Activated naive CD8-positive, alpha-beta T cell treated with anti-CD3 and anti-CD28 coated beads, Interleukin-2, amount 10 ng/mL, durations not matched to agents 7 days and 5 days (primary cell): ENCODE measurements at places on chromosomes 1 and 21.

DNA sequence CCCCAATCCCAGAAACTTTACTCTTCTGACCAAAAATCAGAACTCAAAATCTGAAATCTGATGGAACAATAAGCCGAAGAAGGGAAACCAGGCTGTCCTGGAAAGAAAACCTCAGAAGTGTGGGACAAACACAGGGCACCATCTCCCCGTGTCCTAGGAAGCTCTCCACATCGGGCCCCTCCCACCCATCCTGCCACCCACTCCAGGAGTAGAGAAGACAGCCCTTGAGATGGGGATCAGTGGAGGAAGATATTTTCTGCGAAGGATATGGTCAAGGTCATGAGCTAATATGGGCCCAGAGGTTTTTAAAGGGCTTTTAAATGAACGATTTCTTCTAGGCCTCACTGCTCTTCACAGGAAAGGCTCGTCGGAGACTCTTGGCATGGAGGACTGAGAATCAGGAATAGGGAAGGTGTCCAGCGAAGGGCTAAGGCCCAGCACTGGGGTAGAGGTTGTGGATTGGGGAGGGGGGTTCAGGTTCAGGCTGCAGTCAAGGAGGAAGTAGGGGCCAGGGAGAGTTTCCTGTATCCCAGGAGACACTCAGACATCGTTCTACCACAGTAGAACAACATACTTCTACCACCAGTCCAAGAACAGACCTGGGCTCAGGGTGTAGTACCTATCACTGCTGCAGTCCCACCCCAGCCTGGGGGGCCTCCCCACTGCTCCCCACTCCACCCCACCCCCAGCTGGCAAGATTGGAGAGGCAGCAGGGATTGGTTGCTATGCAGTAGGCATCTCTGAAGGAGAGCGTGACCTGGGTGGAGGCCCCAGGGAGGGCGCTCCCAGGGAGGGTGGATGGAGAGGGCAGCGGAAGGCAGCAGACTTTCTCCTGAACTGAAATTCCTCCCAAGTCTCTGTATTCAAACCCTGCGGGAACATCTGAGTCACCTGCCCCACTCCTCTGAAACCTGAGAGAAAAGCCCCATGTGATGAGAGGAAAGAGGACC is 1.2 kb upstream of the S100A5 start:
- no peak for DNase-seq

DNA sequence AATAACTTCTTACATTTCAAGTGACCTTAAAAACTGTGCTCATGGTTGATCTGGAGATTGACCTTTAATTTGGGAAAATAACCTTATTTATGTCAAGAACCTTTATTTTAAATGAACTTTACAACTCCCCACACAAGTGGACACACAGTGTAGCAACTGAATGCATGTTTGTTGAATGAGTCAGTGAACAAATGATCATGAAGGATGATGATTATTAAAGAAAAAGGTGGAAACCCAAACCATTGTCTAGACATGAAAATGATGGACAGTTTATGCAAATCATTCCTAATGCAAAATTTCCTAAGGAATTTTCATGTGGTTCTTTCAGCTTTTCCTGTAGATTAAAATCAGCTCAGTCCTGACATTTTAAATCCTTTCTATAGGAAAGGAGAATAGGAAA is 439.8 kb upstream of the RUNX1 start:
- no peak for DNase-seq

DNA sequence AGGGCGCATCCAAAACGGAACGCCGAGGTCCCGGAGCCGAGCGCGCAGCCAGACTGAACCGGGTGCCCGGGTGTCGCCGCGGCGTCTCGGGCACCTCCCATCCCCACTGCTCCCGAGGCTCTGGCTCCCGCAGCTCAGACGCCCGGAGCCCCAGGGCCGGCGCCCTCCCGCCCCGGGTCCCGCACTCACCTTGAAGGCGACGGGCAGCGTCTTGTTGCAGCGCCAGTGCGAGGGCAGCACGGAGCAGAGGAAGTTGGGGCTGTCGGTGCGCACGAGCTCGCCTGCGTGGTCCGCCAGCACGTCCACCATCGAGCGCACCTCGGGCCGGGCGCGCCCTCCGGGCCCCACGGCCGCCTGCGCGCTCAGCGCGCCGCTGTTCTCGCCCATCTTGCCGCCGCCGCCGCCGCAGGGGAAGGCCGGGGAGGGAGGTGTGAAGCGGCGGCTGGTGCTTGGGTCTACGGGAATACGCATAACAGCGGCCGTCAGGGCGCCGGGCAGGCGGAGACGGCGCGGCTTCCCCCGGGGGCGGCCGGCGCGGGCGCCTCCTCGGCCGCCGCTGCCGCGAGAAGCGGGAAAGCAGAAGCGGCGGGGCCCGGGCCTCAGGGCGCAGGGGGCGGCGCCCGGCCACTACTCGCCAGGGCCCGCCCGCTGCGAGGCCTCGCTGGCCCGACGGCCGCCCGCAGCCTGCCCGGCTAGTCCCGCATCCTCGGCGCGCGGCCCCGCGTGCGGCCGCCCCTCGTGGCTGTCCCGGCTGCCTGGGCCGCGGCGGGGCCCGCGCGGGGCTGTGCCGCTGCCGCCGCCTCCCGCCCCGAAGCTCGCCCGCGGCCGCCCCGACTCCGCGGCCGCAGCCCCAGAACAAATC is 447 bp downstream of the RUNX3 start:
- peak; percentile 78 for DNase-seq

- DNase-seq, result no peak
Measured at GRCh38 chr21:35256468-35256988, 207.4 kb upstream of the RUNX1 start.

- DNase-seq, result no peak
Measured at GRCh38 chr1:2204415-2205190, 10.0 kb upstream of the FAAP20 start.

- DNase-seq, result no peak
Measured at GRCh38 chr1:63877816-63878215, 104.0 kb downstream of the ROR1 start.

- no peak for DNase-seq
Measured at GRCh38 chr1:205444931-205445645, 10.8 kb downstream of the BLACAT1 start.

GRCh38 chr1:77670330-77670729 is 12.1 kb downstream of the ZZZ3 start:
- DNase-seq, result no peak

DNA sequence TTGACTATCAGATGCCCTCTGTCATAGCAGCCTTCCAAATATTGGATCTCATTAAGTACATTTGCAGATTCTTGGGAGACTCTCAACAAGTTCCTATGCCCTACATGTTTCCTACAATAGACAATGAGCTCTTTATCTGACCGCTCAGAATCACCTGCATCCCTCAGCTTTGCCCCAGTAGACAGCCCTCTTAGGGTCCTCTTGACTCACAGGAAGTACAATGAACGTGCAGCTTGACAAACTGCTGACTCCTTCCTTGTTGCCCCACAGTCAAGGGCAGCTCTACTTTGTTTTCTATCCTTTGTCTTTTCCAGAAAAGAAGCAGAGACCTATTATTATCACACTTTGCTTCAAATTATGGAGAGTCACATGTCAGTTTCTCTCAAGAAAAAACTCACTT is 27.6 kb downstream of the SLC44A5 start:
- no peak for DNase-seq

- no peak for DNase-seq
Measured at GRCh38 chr1:84936116-84936810, 43.3 kb upstream of the LPAR3 start.

GRCh38 chr21:38367646-38368045 is 110.9 kb downstream of the KCNJ15 start:
- DNase-seq, result no peak

- no peak for DNase-seq
Measured at GRCh38 chr1:157975228-157975950, 18.1 kb upstream of the KIRREL1 start.

DNA sequence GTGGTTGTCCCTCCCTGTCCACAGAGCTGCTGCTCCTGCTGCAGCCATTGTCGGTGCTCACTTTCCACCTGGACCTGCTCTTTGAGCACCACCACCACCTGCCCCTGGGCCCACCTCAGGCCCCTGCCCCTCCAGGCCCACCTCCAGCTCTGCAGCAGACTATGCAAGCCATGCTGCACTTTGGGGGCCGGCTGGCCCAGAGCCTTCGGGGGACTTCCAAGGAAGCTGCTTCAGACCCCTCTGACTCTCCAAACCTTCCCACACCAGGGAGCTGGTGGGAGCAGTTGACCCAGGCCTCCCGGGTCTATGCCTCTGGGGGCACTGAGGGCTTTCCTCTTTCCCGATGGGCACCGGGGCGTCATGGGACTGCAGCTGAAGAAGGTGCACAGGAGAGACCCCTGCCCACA is 5.9 kb downstream of the RUSC1 start:
- DNase-seq, result no peak

DNA sequence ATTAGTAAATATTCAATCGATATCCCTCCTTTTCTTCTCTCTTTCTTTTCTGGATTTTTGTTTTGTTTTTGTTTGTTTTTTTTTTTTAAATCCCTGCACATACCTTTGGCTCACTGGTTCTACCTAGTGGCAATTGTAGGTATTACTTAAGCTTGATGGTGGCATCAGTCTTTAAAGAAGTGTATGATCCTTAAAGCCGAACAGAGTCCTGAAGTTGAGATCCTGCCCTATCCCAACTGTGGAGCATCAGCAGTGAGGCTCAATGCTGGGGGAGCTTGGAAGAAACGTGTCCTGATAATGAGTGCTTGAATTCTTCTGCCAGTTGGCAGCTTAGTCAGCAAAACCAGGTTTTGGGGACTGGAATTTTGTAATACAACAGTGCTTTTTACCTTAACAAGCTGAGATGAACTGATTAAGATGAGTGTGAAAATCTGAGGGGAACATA is 60.8 kb downstream of the FASLG start:
- no peak for DNase-seq
